ENCODE measurements at places on chromosomes 11 and 22. TPM values are rescaled to one million over a fixed set of nuclear protein-coding genes. Genes with fewer than 3 reads are reported as not detected.

- no peak for DNase-seq
Measured at GRCh38 chr11:4699697-4700435, 2.2 kb upstream of the OR51E2 start.

- no peak for DNase-seq
Measured at GRCh38 chr11:61061081-61061826, 41.0 kb upstream of the CD5 start.

Gene OR5I1
- not detected for total RNA-seq

DNA sequence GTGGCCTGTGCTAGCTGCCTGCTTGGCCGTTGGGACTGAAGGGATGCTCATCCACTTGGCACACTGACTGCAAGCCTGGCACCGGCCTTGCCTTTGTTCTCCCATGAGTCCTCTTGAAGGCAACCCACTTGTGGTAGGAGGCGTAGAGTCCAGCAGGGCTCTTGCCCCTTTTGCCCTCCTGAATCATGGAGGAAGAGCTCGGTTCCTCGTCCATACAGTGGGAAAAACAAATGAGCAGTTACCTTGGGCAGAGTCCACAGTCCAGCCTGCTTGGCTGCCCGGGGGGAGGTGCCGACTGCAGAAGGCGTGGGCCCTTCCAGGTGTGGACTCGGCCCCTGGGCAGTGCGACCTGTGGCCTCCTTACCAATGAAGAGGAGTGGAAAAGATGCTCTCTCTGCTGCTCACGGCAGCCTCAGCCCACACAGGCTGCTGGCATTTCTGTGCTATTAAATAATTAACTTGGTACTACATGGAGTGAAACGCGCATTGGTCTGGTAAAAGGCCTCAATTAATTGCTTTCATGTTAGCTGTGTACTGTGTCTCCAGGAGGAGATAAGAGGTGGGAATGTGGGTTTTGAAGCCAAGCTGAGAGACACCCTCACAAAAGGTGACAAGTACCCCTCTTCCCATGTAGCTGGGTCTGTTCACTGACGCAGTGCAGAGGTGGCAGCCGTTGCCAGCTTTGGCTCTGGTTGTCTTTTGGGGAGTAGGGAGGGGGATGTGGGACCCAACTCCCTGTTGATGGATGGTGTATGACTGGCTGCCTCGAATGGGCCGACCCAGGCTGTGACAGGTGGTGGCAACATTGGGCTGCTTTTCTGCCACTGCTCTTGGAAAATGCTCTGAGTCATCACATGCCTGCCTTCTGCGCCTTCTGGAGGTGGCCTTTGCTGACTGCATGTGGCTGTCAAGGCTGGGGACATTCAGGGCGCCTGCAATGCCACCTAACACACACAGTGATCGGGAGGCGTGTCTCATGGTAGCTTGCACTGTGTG lies 26.8 kb upstream of the B3GAT1 start:
- DNase-seq = peak; percentile 43

GRCh38 chr11:122139595-122139866 lies 23.5 kb upstream of the BLID start:
- DNase-seq = no peak

Gene LRRC10B
- 3.1 TPM for total RNA-seq

DNA sequence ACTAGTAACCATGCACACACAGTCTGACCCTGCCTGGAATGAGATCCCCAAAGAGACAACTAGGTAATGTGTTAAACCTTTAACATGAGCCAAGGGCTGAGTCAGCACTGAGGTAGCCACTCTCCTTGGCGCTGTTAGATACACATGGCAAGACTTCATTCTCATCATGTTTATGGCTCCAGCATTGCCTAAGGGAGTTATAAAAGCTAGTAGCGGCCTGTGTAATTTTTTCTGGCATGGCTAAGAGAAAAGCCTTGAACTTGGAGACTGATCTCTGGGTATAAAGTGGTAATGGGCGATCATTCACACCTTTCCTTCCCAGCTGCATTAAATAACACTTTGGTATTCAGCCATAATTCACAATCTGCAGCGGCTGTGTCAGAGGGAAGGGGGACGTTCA lies 779.7 kb upstream of the LRRC4C start:
- DNase-seq = no peak

Gene PTGDR2
- total RNA-seq = 1.6 TPM

Gene C11orf91
- total RNA-seq = not detected

DNA sequence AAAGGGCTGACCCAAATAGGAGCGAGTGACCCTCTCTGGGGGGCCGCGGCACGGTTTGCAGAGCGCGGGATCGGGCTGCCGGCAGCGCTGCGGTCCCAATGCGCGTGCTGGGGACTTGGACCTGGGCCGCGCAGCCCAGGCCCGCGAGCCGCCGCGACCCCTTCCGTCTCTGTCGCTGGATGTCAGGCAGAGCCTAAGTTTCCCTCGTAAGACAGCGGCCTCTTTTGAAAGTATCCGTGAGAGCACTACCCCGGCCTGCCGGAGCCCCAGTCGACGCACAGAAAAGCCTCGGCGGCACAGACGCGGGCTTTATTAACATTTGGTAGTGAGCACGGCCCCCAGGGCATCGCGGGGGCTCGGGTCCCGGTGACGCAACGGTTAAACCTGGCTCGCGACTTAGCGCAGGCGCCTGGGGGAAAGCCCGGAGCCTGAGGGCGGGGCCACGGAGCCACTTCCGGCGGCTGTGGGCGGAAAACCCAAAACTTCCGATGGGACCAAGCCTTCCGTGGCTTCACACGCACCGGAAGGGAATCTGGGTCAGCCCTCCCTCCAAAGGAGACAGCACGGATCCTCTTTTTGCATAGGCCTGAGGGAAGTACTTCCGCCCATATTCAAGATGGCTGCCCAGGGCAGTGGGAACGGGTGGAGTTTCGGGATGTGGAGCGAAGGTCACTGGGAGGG lies 14.8 kb downstream of the BAD start:
- DNase-seq = peak; percentile 99

Gene PANX2
- total RNA-seq = 3.1 TPM

Gene PATE2
- total RNA-seq = 1.6 TPM

DNA sequence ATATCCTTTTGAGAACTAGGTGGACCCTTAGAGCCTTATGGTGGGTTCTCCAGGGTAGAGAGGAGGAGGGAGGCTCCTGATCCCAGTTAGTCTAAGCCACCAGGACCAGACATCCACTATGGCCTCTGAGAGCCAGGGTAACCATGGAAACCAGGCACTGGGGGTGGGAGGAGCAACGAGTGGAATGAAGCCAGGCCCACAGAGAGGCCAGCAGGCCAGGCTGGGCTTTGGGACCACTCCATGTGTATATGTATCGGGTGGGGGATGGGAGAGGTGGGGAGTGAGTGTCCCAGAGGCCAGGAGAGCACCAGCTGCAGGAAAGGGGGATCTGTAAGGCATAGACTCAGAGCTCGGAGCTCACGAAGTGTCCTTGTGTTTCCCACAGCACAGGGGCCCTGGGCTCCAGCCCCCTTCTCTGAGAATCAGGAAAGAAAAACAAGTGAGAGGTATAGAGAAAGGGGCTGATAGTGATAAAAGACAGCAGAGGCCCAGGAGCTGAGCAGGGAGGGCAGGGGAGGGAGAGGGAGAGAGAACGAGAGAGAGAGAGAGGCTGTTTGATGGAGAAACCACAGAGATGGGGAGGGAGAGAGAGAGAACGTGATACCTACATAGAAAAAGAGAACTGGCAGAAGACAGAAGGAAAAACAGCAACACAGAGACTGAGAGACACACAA lies 15.5 kb upstream of the TSPAN18 start:
- DNase-seq = no peak

DNA sequence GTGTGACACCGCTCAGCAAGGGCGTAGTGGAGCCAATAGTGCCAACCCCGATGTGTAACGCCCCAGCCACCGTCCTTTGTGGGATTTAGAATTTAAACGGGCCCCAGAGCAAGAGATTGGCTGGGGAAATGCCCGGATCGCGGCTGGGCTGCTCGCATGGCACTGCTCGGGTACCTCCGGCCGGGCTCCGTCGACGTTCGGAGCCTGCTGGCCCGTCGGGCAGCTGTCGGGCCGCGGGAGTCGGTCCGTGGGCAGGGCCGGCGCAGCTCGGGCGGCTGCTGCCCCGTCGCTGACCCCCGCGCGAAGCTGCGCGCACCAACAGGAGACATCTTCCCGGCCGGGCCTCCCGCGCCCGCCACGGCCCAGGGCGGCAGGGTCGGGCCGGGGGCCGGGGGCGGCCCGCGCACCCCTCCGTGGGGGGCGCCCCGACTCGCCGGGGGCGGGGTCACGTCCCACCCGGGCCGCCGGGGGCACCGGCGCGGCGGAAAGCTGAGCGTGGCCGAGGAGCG lies 1.3 kb upstream of the KDM2A start:
- DNase-seq = no peak
